ENCODE measurements at places on chromosomes 7 and 10.

- DNase-seq: no peak
Measured at GRCh38 chr7:120280743-120281142, 7.8 kb downstream of the KCND2 start.

DNA sequence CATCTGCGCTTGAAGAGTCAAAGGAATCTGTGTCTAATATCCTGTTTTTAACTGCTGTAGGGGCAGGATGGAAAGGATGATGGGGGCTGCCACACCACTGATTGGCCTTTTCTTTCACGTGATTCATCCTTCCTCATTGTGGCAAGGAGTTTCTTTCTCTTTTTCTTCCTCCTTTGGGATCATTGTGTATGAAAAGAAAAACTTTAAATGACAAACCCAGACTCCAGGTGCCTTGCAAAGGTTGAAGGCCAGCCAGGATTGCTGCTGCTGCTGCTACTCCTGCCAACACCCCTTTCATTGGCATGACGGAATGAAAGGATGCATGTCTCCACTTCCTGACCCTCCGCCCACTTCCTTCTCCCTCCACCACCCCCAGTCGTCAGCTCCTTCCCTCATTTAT is 6.5 kb upstream of the OIT3 start:
- no peak for DNase-seq

DNA sequence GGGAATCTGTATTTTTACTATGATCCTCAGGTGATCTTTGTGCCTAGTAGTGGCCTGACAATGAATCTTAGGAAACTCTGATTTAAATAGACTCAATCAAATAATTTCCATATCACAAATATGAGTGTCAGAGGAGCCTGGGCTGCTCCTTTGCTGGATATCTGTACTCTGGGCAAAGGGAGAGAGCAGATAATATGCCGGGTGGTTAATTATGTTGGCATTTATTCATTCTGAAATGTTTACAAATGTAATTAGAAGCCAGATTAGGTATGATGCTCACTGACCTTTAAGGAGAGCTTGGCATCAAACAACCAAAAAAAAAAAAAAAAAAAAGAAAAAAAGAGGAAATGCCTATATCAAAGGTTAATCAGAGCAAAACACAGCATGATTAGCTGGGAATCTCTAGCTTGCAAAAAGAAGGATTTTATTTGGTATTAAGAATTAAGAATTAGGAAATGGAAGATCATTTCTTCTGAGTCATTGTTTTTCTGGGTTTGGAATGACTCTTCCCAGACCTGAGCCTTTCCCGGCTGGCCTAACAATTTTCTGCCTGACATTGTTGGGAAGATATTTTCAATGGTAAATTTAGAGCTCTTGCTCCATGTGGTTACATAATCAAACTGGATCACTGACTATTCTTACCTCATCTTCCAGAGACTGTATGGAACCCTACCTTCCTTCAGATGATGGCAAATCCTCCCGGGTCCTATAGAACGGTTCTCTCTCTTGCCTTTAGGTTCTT is 365.3 kb downstream of the REEP3 start:
- DNase-seq: no peak

- no peak for DNase-seq
Measured at GRCh38 chr10:6103591-6103990, 14.8 kb downstream of the RBM17 start.

GRCh38 chr7:39606352-39606751 is 17.0 kb upstream of the RALA start:
- DNase-seq: no peak

DNA sequence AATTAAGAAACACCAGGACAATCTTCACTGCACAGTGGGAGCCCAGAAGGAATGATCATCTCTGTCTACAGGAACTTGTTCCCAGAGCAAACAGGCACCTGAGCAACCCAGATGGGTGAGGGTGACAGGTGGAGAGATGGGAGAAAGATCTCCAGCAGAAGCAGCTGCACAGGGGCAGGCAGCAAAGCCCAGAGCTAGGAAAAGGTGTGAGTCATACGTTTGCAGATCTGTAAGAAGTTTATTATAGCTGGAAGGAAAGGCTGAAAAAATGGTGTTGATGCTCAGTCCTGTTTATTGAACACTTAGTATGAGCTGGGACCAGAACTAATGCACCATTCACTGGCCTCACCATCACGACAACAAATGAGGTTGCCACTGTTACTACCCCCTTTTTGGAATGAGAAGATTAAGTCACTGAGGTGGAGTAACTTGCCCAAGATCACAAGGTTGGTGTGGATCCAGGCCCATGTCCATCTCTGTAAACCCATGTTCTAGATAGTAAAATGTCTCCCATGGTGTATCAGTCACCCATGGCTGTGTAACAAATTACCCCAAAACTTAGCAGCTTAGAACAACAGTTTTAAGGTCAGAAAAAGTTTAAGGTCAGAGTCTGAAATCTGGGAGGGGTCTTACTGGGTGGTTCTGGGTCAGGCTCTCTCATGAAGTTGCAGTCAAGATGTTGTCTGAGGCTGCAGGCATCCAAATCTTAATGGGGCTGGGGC is 506.9 kb downstream of the RPS24 start:
- DNase-seq: no peak

DNA sequence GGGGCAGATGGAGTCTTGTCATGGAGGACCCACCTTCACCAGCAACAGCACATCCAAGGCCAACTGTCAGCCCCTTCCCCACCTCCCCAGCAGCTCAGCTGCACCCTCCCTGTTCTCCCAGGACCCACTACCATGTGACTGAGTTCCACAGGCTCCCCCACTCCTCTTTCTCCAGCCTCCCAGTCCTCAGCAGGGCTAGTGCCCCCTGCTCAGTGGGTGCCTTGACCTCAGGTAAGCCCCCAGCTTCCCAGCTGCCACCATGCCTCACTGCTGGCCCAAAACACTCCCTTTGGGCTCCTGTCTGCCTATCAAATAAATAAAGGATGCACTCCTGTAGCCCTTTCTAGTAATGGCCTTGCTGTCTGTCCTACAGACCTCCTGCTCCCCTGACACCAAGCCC is 174.4 kb downstream of the SLIT1 start:
- DNase-seq: no peak

- no peak for DNase-seq
Measured at GRCh38 chr10:98436704-98437103, 10.0 kb downstream of the HPS1 start.

GRCh38 chr7:2968176-2968575 is 75.5 kb downstream of the CARD11 start:
- no peak for DNase-seq

DNA sequence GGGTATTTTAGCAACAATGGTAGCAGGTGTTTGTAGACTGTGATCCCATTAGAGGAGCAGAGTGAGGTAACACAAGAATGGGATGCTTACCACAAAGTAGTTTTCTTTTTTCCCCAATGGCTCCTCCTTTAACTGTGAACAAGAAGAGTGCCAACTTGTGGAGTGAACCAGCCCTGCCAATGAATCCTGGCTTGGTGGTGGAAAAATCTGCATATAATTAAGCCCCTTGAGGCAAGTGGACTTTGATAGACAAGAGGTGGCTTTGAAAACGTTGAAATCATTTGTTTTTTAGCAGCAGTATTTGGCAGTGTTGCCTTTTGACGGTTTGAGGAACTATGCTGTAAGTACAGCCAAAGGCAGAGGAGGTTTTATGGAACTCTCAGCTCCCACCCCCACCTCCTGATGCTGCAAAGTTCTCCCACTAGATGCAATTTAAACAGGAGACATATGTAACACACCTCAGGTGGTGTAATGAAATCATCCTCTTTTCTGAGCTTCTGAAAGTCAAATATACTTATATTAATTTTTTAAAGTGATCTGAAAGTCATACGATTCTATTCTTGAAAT is 295.6 kb downstream of the DPP6 start:
- DNase-seq: no peak

DNA sequence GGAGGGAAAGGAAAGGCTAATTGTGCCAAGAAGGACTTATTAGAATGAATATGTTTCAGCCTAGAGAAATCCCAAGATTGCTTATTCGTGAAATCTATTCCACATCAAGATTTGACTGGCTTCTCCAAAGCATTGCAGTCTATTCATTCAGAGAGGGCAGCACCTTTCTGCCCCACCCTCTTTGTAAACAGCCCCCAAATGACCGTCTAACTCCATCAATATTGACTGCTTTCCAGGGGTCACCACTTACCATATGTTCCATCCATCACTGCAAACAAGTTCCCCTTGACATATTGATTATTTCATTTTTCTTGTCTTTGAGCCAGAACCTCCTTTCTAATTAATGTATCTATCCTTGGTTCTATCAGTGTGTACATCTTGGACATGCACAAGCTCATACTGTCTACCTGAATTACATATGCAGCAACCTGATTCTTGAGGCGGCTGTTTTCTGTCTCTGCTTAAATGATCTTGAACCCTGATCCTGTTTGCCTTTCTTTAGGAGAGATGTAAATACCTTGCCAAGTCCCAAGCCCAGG is 44.2 kb upstream of the PTER start:
- DNase-seq: no peak

GRCh38 chr10:104424719-104425118 is 71.1 kb downstream of the CFAP58 start:
- no peak for DNase-seq

GRCh38 chr10:15572531-15573045 is 147.1 kb downstream of the ITGA8 start:
- no peak for DNase-seq

GRCh38 chr7:30652132-30652531 is 30.1 kb downstream of the CRHR2 start:
- DNase-seq: no peak

DNA sequence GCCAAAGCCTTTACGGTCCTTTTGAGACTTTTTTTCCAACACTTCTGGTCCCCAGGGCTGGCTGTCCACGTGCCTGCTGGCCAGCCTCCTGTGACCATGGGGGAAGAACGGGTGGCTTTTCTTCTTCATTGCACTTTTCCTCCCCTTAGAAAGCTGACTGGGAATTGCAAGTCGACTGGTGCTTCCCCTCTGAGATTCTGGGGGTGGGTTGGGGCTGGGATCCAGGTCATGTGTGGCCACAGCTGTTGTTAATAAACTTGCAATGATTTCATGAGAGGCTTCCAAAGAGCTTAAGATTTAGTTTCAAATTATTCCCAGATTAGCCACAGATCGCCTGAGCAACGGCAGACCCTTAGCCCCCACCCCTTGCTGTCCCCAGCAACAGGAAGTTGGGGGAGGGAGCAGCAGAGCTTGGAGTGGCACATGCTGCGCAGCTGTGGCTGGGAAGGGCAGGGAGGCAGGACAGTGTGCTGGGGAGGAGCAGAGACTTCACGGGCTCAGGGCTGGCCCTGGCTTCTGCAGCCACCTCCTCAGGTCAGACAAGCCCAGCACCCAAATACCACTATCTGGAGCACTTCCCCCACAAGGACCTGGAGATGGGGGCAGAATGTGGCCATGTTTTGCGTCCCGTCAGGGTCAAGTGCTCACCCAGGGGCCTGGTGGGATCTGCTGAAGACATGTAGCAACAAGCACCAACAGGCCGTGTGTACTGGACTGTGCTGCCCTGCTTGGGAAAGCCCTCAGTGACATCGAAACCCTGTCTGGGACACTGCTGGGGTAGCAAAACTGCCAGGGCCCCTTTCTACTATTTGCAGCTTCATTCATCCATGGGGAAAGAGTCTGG is 147.1 kb downstream of the RNF216 start:
- DNase-seq: no peak

GRCh38 chr10:103069453-103070331 is 123.4 kb downstream of the NT5C2 start:
- peak; percentile 41 for DNase-seq

DNA sequence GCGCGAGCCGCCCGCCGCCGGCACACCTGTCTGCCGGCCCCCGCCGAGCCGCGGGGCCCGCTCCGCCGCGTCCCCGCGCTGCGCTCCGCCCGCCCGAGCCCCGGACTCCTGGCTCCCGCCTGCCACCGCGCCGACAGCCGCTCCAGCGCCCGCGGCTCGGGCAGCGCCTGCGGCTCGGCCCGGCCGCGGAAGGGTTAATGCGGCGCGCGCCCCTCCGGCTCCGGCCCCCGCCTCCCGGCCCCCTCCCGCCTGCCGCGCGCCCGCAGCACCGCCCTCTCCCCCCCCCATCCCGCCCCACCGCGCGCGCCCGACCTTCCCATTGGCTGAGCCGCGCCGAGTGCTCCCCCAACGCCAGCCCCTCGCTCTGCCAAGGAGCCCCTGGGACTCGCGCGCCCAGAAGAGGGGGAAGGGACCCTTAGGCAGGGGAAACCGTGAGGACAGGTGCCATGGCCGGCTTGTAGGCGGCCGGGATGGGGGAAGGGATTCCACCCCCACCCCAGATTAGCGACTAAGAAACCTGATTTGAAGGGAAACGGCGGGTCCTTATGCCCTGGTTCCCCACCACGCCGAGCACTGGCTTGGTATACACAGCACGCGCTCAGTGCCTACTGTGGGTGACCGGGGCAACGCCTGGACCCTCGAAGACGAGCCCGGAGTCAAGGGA is at the start of gene KCNH2:
TSS of gene KCNH2 (minus strand) at position 196 of the 664 bp plus-strand sequence. CDS start 408 bp downstream, outside the sequence.
- no peak for DNase-seq

GRCh38 chr7:516606-517456 is 2.8 kb downstream of the PDGFA start:
- DNase-seq: peak; percentile 43

DNA sequence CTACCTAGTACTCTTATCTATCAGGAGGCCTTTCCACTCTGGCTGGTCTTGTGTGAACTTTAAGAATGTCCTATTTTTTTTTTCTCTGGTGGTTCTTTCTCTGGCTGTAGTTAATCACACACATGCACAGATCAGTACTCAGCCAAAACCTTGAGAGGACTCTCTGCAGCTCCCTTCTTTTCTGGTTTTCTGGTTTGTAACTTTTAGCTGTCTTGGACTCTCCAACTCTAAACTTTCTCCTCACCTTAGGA is 54.9 kb upstream of the HELLS start:
- DNase-seq: no peak

GRCh38 chr10:62442894-62443669 is 68.9 kb downstream of the ZNF365 start:
- DNase-seq: no peak

DNA sequence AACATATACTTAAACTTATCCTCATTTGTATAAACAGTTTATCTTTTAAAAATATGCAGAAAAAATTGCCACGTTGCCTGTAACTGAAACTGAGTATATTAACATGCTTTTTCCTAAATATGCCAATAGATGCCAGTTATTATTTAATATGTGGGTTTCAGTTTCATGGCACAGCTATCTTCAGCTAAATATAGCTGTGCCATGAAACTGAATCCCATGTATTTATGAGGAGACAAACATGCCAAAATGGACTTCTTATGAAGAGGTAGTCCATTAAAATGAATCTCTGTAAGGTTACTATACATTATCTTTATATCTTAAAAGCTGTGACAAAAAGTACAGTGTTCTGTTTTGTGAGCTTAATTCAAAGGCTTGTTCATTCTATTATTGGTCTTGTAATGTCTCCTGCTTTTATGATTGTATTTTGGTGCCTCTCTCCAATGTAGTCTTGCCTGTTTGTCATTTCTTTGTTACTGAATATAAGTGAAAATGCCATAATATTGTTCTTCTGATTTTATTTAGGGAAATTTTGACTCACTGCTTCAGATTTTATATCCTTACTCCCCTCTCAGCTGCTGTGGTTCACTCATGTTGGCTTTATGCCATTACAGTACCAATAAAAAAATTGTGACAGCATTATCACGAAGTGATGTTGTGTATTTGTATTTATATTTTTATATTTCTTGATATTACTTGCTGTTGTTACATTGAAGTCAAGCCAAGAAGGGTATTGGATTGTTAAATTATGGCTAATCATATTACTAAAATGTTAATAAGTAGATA is 34.3 kb upstream of the CACNA2D1 start:
- no peak for DNase-seq

GRCh38 chr10:51663086-51663485 is 36.3 kb downstream of the CSTF2T start:
- DNase-seq: no peak

Data from HepG2 (cell line).